T follicular helper cell (primary cell): ENCODE measurements at places on chromosomes 7 and 10.

GRCh38 chr10:35874311-35875015 lies 232.4 kb upstream of the FZD8 start:
- DNase-seq: no peak

GRCh38 chr7:64875658-64876406 lies 27.2 kb upstream of the ZNF273 start:
- DNase-seq: no peak

- no peak for DNase-seq
These were observed 11.2 kb upstream of the JAKMIP3 start for GRCh38 chr10:132054564-132054963.

- no peak for DNase-seq
These were observed 538.5 kb upstream of the MKI67 start for GRCh38 chr10:128664729-128665128.

DNA sequence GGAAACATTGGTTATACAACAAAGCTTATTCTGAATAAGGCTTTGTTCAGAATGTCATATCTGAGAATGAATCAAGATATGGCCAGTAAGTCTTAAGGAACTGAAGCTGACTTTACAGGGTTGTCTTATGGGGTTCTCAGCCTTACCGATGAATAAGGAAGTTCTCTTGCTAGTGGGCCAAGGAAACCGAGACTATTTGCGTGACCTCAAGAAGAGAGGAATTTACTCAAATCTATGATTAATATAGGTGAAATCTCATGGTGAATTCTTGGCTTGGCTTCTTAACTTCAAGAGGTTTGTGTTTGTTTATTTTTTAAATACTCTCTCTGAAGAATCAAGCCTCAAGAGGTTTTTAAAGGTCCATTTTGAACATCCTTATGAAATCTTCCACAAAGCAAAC lies 4.7 kb upstream of the MRLN start:
- DNase-seq: no peak

GRCh38 chr10:90167174-90168064 lies 466.0 kb downstream of the KIF20B start:
- DNase-seq: no peak

GRCh38 chr10:54402576-54402975 lies 398.5 kb downstream of the PCDH15 start:
- DNase-seq: no peak

GRCh38 chr7:512541-513311 lies 6.9 kb downstream of the PDGFA start:
- DNase-seq: no peak

DNA sequence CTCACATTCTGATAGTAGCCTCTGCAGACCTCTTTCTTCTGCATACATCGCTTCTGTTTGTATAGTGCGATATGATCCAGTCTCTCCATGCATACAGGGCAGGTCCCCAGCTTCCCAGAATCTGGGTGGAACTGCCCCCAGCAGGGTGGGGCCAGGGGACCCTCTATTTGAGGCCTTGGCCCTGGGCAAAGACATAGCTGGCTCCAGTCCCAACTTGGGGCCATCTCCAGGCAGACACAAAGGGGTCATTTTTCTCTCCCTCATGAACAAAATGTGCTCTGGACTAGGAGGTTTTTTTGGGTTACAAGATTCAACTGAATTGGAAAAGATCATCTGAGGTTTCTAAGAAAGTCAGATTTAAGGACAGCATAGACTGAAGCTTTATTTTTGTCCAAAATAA lies 21.1 kb upstream of the HSPA12A start:
- no peak for DNase-seq

DNA sequence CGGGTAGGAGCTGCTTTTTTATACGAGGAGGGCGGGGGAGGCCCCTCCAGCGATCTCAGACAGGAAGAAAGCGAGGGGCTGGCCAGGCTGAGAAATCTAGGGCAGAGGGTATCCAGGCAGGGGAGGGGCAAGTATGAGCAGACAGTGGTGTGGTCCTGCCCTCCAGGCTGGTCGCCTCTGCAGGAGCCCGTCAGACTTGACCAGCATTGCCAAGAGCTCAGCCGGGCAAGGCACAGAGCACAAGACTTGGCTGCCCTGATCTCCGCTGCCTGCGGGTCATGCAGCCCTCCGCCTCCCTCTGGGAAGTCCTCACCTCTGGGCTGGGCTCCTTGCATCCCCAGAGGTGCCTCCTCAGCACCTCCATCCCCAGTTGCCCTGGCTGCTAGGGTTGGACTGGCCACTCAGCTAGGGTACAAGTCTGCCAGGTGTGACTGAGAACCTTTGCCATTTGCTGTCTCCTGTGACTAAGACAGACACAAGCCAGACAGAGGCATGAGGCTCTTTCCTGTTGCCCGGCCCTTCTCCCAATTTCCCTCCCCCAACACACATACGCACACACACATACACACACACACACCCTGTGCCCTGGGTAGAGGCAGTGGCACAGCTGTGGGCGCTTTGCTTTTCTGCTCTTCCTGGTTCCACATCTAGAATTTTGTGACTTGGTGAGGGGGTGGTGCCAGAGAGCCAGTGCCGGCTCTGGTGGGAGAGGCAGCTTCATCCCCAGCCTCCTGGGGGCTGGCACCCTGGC lies 59.1 kb upstream of the PPIF start:
- DNase-seq: no peak

DNA sequence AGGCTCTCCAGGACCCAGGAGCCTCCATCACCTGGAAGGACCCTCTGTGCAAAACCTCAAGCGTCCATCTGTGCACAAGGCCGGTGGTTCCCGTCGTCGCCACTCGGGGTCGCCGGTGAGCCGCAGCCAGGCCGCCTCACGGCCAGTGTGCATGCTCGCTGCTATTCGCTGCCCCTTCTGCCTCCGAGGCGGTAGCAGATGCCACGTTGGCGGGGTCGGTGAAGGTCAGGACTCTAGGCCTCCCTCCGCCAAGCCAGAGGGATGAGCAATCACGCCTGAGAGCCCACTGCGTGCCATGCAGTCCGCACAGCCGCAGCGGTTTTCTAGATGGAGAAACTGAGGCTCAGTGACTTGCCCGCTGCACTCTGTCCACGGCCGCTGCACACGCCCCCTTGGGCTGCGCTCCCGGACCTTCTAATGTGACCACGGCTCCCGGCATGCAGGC lies 5.7 kb downstream of the UPK3B start:
- DNase-seq: peak; percentile 29

- no peak for DNase-seq
These were observed 47.7 kb upstream of the TRIM8 start for GRCh38 chr10:102596506-102596971.

DNA sequence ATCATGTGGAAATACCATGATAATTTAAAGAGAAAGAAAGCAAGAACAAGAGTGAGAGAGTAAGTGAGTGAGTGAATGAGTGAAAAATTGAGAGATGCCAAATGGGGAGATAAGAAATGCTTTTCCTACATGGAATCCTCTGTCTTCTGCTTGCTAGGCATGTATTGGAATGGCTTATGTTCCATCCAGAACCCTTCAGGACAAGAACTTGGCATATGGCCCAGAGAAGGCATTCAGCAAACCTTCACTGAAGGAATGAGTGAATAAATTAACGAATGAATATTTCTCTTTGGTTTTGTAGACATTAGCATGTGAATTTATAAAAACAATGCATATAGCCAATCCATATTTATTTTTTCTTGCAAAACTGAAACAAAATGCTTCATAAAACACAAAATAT lies 162.2 kb downstream of the LRRTM3 start:
- no peak for DNase-seq

DNA sequence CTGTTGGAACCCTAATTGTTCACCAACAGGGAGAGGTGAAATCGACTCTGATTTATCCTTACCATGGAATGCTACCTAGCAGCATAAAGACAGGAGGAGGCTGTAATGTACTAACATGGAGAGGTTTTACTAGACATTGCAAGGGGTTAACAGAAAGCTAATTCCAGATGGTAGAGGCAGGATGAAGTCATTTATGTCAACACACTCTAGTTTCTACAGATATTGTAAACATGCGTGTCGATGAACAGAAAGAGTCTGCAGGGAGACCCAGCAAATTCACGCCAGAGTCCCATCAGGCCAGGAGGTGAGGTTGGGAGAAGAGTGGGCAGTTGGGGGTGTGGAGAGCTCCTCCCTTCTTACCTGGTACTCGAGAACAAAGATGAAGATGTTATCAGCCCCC lies 7.0 kb downstream of the NPC1L1 start:
- DNase-seq: no peak

GRCh38 chr7:28484606-28484935 lies 72.3 kb downstream of the CREB5 start:
- no peak for DNase-seq

DNA sequence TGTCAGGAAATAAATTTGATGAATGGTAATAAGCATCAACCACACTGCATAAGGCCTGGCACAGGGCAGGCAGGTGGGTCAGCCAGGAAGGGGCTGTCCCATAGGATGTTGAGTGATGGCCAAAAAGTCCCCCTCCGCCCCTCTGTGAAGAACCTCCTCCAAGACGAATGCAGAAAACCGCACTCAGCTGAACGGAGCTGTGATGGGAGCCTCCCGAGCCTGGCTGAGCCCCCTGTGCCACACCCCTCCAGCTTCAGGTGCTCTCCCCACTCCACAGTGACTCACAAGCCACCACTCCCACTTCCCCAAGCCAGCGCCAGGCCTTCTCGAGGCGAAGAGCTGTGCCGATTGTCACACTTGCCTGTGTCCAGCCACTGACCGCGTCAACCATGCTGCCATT lies 184.2 kb downstream of the MAD1L1 start:
- DNase-seq: no peak

GRCh38 chr10:100749309-100750217 lies 4.2 kb downstream of the PAX2 start:
- DNase-seq: no peak

GRCh38 chr10:116000151-116000842 lies 272.7 kb downstream of the GFRA1 start:
- no peak for DNase-seq

DNA sequence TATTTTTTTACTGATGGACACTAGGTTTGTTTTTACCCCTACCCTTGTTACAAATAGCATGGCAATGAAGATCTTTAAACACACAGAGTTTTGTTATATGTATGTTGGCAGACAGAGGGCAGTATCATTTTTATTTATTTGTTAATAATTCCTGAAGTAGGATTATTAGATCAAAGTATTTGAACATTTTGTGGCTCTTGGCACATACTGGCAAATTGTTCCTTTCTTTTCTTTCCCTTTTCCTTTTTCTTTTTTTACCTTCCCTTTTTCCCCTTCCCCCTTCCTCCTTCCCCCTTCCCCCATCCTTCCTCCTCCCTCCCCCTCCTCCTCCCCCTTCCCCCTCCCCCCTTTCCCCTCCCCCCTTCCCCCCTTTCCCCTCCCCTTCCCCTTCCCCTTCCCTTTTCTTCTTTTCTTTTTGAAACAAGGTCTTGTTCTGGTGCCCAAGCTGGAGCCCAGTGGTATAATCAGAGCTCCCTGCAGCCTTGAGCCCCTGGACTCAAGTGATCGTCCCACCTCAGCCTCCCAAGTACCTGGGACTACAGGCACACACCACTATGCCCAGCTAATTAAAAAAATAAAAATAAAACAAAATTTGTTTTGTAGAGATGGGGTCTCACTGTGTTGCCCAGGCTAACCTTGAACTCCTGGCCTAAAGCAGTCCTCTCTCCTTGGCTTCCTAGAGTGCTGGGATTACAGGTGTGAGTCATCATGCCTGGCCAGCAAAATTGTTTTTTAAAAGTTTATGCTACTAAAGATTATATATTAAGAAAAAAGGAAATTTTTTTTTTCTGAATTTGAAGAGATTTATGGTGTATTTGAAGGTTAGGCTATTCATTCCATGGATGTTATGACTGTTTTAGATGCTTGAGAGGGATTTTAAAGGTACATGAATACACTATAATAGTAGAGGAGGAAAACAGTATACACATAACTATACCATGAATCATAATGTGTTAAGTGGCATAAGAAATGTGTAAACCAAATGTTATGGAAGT lies 39.3 kb downstream of the SEPTIN7 start:
- no peak for DNase-seq

GRCh38 chr7:159126311-159127260 lies 18.1 kb downstream of the VIPR2 start:
- DNase-seq: no peak

GRCh38 chr7:69599286-69599954 lies 1.1 kb downstream of the AUTS2 start:
- no peak for DNase-seq

DNA sequence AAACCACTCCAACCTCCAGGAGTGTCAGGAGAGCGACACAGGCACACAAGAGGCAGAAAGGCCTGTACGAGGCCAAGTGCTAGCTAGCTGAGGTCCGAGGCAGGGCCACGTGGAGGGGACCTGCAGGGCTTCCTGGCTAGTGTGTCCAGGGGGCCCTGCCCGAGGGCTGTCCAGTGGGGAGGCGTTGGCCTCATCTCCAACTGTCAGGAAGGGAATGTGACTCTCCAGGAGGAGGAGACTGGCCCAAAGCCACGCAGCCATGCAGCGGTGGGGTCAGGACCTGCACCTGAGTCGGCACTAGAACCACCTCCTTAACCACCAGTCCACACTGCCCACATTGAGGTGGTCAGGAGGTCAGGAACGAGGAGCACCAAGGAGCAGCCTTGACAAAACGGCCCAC lies 32.3 kb upstream of the FXYD4 start:
- no peak for DNase-seq

- DNase-seq: no peak
These were observed 32.3 kb downstream of the SDHAF3 start for GRCh38 chr7:97149843-97150242.

- DNase-seq: peak; percentile 51
These were observed at the start of gene SLC35G1 for GRCh38 chr10:93893646-93894515. SLC35G1 (plus strand) TSS chr10:93893978; CDS start chr10:93894034, 56 bp downstream.
